ENCODE measurements at places on chromosomes 2 and 18.

GRCh38 chr2:5401115-5401657 is 291.0 kb upstream of the SOX11 start:
- no peak for DNase-seq

GRCh38 chr2:237474442-237474911 is 12.6 kb upstream of the MLPH start:
- DNase-seq, result no peak

GRCh38 chr2:66688951-66689350 is 254.0 kb downstream of the MEIS1 start:
- no peak for DNase-seq

DNA sequence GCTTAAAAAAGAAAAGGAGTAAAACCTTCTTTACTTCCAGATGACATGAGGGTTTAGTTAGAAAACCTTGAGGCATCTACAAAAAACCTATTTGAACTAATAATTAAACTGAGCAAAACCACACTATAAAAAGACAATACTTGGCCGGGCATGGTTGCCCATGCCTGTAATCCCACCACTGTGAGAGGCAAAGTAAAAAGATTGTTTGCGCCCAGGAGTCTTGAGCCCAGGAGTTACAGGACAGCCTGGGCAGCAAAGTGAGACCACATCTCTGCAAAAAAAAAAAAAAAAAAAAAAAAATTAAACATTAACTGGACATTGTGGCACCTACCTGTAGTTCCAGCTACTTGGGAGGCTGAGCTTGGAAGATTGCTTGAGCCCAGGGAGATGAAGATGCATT is 502.8 kb upstream of the LRRTM4 start:
- no peak for DNase-seq

DNA sequence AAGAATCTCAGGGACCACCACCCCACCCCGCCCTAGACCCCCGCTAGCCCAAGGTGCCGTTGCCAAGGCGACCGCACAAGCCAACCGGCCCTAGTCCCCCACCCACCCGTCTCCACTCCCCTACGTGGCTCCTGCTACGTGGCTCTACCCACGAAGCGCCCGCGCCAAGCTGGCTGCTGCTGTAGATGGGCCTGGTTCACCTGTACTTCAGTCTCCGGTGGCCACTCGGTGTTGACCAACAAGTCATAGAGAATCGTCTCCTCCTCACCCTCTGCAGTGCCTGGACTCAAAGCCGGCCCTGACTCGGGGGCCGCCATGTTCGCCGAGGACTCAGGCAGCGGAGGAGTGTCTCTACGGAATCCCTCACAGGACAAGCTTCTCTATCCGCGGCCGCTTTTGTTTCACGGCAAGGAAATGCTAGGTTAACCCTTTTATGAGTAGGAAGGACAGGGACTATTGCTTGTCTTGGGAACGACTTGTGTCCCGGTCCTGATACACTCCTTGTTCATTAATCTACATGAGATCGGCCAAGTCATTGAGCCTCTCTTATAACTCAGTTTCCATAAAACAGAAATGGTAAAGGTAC is at the start of gene NBAS:
Gene NBAS, minus strand, starts transcription at position 347 of the 586 bp plus-strand sequence. Its CDS starts 30 bp downstream, at position 317.
- DNase-seq, result peak; percentile 64

- no peak for DNase-seq
These were observed 241.3 kb downstream of the PAX3 start for GRCh38 chr2:222057347-222058073.

DNA sequence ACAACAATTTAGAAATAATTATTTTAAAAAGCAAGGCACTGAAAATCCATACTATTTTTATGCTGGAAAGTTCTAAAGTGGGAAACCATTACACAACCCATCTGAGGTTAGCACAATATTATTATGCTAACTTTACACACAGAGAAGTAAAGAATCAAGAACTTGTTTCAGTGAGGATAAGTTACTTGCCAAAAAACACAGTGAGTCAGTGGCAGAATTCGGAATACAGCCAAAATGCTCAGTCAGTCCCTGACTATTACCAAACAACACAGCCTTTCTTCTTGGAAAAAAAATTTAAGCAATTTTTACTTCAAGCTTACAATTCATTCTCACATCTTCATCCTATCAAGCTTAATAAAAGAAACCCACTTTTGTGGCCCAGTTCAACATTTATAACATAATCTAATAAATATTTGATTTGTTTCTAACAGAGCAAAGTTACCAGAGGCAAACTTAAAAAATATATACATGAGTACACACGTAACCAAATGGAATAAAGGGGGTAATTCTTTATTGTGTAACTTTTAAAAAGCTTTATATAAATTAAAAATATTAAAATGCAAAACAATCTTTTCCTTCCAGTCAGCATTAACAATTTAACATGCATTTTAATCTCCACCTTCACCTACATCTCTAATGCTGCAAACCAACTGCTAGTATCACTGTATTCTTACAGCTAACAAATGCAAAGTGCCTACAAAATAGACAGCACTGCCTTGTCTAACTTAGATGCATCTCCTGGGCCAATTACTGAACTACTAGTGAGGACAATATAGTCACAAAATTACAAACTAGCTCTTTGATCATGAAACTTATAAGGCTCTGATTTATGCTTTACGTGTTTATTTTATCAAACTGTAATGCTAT is 55.2 kb downstream of the CCDC88A start:
- DNase-seq, result no peak

DNA sequence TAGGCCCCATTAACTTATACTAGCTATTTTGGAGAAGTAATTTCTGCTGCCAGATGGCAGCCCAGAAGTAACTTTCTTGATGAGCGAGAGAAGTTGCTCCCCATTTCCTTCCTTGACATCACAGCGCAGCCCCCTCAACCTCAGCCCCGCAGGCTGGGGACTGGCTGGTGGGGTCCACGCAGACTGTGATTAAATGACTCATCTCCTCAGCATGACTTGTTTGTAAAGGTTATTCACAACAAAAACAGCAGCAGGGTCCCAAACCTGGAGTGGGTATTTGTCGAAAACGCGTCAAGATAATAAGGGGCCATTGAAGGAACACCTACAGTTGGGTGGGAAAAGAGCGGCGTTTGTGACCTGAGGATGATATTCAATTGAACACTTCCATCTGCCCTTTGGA is 120.6 kb downstream of the TXNL1 start:
- no peak for DNase-seq

DNA sequence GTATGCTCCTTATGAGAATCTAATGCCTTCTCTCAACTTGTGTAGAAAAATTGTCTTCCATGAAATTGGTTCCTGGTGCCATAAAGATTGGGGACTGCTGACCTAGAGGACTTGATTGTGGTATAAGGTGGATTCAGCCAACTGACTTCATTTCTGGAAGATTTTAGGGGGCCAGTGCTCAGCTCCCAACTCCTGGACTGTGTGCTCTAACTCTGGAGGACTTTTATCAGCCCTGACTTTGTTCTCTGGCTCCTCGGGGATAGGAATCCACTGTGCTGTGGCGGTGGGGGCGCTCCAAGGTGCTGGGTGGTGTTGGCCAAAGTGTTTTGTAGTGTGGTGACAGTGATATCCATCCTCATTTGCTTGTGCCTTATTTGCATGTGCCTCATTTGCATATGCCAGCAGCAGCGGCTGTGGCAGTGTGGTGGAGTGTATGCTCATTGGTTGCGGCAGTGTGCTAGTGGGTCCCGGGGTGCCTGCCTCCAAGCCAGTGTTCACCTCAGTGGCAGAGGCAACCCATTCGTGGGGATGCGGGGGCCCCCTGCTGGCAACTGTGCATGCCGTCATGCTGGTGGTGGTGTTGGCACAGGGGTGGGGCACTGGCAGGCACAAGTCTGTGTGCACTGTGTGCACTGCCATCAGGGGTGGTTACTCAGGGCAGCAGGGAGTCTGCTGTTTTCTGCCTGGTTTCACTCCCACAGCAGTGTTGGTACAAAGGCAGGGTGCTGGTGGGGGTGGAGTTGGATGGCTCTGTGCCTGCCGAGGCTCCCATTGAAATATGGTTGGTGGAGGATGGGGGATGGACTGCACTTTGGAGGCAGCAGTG is 19.6 kb downstream of the EHBP1 start:
- no peak for DNase-seq

DNA sequence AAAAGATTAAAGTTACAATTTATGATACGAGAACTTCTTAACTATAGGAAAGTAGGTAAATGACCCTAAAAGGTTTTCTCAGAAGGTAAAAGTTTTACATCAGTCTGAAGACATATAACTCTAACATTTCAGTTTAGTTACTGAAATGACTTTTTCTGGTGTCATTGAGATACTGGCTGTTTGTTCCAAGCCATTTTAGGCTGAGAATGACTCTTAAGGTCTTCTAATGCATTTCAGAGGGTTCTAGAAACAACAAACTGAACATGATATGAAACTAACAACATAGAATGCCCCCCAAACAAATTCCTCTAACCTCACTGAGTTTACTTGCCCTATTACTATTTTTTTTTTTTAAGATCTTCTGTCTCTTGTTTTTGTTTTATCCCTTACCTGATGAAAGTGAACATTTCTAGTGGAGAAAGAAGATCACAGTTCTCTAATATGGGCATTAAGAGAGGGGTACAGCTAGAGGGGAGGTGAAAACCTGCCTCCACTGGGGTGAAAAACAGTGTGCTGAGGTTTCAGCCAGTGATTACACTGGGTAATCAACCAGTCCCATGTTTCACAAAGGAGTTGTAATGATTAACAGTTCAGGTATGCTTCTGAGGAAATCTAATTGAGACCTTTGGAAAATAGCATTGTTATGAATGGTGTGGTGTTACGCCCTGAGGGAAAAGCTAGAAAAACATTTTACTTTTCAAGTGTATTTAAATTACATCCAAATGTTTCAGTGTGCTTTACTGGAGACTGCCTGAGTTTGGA is 11.2 kb downstream of the NABP1 start:
- DNase-seq, result no peak

GRCh38 chr2:229852565-229852964 is 69.2 kb downstream of the TRIP12 start:
- DNase-seq, result peak; percentile 15

- no peak for DNase-seq
These were observed 3.2 kb downstream of the WBP1 start for GRCh38 chr2:74461187-74462053.

DNA sequence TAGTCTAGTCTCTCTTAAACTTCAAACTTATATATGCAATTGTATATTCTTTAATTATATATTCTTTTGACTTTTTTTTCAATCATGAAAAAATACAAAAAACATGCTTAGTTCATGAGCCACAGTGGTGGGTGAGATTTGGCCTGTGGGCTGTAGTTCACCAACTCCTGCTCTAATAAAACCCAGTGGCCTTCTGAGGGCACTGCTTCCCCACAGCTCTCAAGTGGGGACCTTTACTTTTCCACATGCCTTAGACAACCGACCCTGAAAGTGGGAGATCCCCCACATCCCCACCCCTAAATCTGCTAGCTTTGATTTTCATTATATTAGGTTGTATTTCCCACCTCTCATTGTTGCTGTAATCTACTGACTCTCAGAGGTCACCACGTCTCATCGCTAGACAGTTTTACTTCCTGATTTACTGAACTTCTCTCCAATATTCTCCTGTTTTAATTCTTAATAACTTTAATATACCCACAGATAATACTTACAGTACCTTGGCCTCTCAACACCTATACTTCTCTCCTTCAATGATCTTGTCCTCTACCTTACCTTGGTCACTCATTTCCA is 57.3 kb downstream of the ROCK1 start:
- DNase-seq, result no peak

DNA sequence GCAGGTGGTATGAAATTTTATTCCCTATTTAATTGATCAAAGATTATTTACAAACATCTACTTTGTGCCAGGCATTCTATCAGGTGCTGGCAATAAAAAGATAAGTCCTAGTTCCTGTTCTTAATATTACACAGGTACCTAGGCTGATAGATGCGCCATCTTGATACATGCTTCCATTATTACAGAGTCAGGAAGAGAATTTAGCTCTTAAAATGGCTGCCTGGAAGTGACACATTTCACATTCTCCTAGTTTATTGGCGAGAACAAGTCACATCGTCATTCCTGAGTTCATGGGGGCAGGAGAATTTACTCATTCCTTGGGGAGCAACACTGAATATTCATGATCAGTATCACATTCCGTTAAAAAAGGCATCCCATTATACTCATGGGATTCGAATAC is 1.1 kb upstream of the DARS1 start:
- no peak for DNase-seq

GRCh38 chr2:81976998-81977397 is 1672.4 kb upstream of the LRRTM1 start:
- no peak for DNase-seq

GRCh38 chr2:29070526-29070925 is 3.8 kb downstream of the PCARE start:
- DNase-seq, result no peak
